ENCODE measurements at places on chromosomes 16 and 17.

- no peak for DNase-seq
Observed at GRCh38 chr17:50107790-50108414, 12.8 kb downstream of the PDK2 start.

DNA sequence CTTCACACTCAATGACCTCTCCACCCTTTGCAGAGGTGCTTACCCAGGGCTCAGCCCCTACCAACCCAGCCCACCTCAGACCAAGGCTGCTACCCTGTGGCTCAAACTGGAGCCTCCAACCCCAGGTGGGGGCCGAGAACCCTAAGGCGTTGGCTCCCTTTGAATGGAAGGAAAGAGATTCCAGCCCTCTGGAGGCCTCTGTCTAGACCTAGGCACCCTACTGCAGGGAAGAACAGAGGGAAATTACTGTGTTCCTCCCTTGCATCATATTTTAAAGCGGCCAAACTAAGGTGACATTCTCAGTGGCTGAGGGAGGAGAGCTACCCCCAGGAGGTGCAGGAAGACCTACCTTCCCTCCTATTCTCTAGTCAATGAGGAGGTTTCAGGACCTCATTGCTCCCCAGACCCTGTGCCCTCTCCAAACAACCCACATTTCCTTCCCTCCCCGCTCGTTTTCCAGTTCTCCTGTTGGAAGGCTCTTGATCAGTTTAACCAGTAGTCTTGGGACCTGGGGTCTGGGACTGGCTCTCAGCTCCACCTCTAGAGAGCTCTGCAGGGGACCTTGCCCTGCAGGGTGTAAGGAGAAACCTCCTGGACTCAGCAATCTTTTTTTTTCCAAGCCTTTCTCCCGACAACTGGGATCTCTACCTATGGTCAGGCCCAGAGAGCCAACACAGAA, 5.5 kb upstream of the HOXB8 start:
- no peak for DNase-seq

DNA sequence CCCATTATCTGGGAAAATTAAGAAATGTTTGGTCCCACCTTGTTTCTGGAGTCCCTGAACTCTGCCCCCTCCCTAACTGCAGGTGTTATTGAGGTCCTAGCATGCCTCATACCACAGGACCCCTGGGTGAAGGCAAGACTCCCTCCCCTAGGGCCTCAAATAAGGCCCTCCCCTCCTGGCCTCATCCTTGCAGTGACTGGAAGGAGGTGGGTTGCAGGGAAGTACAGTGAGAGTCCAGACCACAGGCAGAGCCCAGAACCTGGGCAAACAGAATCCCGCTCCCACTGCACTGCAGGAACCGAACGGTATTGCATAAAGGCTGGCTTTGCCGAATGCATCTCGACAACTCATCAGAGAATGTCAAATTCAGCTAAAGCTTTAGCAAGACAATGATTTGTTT, 126.6 kb downstream of the ASIC2 start:
- DNase-seq: no peak

DNA sequence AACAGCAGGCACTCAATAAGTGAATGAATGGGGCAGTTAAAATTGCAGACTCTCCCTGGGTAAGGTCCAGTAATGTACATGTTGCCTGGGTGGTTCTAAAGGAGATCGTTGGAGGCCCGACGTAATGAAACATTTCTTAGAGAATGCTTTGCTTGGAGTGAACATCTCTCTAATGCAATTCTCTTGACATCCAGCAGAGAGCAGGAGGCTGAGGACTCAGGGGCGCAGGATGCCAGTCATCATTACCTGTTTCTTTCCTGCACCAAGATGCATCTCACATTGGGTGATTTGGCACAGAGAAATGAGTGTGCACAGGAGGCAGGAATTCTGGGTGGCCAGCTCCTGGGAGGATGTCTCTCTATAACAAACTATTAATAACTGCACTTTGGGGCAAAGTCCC, 130.3 kb upstream of the RBBP6 start:
- no peak for DNase-seq

DNA sequence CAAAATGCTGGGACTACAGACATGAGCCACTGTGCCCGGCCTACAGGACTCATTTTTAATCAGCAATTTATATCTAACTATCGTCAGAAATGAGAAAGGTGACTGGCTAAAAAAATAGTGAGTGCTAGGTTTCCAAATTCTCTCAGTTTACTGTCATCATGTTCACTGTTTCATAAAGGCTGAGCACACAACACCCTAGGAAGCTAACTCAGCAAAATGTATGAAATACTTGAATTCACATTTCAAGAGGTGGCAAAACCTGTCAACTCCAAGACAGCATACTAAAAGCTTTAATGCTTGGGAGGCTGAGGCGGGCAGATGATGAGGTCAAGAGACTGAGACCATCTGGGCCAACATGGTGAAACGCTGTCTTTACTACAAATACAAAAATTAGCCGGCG, 16.7 kb downstream of the WDR45B start:
- no peak for DNase-seq

DNA sequence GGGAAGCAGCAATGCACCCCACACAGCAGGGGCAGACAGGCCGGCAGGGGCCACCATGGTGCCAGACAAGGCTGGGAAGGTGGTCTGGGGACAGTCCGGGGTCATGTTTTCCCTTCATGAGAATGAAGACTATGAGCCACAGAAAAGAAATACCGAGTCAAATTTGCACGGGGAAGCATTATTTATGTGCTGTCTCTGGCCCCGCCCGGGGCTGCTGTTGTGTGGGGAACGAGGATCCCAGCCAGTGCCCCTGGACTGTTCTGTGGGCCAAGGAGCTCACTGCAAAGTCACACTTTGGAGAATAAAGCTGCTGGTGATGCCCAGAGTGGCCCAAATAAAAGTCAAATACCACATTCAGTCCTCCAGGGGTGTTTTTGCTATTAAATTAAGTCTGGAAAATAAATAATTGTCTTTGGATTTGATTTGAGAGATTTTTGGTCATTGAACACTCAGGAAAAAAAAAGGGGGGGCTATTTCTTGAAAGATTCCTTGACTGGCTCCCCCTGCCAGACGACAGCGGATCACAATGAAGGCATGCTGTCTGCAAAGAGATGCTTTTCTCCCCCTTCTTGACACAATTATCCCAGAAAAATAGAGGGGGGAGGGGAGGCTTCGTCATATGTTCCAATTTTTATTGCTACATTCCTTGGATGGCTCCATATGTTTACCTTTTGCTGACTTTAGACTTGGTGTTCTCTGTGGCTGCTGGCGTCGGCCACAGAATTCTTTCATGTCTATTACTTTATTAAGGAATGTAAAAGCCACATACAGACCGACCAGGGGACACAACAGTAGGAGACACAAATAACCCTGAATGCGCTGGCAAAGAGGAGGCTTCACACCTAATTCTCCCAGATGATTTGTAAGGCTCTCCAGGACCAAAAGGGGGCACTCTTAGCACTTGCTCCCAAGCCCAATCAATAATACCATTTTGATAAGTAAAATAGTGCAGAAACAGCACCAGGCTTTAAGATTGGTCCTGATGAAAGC, 27.1 kb upstream of the ANKFN1 start:
- DNase-seq: no peak

GRCh38 chr17:83007504-83008185, 71.8 kb upstream of the METRNL start:
- DNase-seq: no peak

DNA sequence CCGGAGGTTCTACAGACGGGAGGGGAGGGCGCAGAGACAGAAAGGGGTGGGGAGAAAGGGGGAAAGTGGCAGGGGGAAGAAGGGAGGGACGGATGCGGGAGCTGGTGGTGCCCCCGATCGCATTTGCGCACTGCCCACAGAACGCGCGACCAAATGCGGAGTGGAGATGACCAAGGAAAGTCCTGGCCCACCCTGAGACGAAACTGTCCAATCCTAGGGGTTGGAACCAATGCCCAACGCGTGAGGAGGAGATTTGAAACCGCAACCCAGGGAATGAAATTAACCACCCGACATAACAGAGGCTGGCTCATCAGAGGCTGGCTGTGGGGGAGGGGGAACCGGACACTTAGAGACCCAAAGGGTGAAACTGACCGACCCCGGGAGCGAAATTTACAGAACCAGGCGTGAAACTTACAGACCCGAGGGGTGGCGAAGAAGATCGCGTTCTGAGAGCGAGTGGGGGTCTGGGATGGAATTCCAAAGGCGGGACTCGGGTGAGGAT, 1.4 kb downstream of the HES7 start:
- DNase-seq: no peak

DNA sequence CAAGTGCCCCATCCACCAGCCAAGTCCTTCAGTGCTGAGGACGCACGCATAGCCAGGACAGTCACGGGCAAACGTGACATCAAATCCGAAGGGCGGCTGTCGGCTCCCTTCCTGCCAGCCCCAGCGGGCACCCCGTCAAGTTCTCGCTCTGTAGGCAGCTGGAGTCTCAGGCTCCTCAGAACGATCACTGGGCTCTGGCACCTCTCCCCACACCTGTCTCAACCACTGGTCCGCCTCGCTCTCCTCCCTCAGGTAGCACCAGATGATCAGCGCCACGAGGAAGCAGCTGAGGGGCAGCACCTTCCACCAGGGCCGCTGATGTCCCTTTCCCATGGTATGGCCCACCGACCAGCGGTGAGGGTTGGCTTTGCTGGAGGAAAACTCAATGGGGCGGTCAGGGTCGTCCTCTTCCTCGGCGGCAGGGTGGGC, 422 bp downstream of the UQCC4 start:
- no peak for DNase-seq

GRCh38 chr17:28733346-28733745, 4.8 kb downstream of the NEK8 start:
- no peak for DNase-seq

DNA sequence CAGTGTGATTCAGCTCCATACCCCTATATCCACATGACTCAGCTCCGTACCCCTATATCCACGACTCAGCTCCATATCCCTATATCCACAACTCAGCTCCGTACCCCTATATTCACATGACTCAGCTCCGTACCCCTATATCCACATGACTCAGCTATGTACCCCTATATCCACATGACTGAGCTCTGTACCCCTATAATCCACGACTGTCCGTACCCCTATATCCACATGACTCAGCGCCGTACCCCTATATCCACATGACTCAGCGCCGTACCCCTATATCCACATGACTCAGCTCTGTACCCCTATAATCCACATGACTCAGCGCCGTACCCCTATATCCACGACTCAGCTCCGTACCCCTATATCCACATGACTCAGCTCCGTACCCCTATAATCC, 16.8 kb downstream of the CYB5D2 start:
- DNase-seq: no peak
